ENCODE measurements at places on chromosomes 2 and 18.
A peak's percentile ranks its signal among the peaks of the same experiment; 100 is the strongest.

DNA sequence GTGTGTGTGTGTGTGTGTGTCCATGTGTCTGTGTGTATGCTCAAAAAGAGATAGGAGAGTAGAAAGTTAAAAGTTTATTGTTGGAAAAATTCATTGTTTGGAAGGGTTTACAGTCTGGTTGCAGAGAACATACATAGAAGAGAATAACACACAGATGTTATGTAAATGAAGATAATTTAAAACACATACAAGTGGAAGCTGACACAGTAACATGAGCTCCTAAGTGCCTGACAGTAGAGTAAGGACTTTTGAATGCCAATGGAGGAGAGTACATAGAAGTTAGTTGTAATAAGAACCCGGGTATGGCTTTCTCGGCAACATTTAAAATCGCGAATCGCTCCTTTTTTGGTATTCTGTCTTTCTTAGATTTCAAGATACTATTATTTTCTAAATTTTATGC is 137.0 kb upstream of the FANCL start:
- DNase-seq, result no peak

DNA sequence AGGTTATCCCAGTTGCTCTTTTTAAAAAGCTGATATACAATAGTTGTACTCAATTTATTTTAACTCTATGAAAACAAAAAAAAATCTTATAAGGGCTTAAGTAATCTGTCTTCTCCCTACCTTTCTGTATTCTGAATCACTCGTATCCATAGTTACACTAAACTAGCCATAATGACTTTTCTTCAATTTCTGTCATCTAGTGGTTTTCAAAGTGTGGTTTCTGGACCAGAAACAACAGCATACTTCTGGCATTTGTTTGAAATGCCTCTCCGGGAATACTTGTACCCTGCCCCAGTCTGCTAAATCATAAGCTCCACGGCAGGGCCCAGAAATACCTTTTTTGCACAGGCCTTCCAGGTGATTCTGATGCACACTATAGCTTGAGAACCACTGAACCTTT is 253.6 kb downstream of the LRRTM4 start:
- no peak for DNase-seq

DNA sequence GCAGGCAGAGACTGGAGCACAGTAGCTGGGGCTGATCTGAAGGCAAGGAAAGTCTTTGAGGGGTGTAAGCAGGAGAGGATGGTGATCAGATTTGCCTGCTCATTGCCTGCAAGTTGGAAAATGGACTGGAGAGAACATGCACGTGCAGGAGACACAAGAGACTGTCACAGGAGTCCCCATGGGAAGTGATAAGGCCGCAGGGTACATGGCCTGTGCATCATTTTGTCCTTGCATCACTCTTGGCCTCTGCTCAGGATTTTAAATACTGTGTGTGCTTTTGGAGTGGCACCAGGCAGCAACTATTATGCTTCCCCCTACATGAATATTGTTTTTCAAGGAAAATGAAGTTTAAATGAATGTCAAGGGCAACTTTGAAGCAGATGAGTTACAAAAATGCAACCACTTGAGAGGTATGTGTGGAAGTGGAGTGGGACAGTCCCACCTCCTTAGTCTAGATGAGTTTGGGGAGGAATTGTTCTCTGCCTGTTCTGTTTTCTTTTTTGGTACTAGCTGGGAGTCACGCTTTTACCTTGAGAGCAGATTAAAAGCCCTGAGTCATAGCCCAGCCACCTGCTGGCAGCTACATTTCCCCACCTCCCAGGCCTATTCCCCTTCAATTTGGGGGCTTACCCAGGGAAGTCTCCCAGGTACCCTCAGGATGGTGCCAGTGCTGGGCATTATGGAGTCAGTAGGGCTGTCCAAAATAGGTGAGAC is 19.3 kb downstream of the MAPK4 start:
- DNase-seq, result no peak

DNA sequence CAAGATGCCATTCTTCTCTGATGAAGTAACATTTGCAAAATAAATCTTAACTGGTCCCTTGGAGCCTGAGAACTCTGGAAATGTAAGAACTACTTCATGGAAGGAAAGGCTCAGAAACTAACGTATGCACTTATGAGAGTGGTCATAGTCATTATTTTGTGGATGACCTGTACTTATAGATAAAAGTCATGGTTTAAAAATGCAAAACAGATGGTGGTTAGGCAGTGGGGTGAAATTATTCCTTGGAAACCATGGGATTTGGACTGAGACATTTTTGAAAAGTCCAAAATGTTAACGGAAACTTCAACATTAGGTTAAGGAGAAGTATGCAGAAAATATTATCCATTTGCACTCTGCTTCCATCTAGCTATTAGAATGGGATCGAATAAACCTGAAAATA is 223.0 kb downstream of the ICOS start:
- no peak for DNase-seq

GRCh38 chr2:30920511-30920910 is 113.3 kb upstream of the CAPN13 start:
- DNase-seq, result no peak

DNA sequence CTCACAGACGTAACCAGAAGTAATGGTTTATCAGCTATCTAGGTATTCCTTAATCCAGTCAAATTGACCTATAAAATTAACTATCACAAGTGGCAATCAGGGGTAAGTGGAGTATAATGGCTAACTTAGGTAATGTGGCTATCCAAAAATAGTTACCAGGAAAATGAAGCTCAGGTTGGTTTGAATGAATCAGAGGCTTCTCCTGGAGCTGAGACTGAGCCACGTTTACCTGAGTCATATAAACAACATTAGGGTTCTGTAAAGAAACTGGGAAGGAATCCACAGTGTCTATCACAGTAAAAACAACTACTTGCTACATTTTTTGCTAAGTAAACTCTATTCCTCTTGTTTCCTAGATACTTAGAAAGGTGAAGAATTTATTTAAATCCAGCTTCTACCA is 236.0 kb upstream of the SPHKAP start:
- DNase-seq, result no peak

DNA sequence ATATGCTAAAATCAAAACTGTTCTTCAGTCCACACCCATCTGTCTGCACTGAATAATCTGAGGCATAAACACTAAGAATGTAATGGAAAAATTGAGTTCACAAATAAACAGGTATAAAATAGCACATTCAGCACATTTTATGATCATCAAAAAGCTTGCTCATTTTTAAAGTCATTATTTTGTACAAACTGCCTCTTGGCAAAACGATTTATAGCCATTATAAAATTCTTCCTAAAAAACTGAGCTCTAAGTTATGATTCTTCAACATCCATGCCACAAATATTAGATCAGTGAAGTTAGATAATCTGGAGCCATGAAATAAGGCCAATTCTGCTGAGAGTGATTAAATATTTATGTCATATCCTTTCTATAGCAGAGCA is 233.5 kb downstream of the DYM start:
- no peak for DNase-seq

DNA sequence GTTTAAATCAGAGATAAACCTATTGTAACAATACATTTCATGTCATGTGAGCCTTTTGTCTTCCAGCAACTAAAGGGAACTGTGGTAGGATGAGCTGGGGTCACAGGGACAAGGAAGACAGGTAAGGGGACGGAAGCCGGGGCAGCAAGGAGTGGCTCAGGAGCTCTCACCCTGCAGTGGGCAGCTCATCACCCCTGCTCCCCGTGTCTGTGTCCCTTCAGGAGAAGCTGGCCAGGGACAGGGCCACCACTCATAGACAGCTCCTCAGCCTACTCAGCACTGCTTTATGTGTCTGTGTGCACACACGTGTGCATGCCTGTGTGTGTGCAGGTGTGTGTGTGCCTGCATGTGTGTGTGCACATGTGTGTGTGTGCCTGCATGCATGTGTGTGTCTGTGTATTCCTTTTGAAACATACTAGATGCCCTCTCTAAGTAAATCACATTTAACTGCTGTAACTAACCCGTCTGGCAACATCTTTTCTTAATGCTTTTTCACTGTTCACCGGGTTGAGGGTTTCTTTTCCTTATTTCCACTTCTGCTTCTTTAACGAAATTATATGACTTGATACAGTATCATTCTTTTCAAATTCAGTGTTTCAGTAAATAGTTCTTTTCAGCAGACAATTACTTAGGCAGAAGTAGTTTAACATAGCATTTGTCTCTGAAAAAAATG is 44.2 kb downstream of the LRRFIP1 start:
- DNase-seq, result no peak

- no peak for DNase-seq
Observed at GRCh38 chr18:63879709-63880108, 7.8 kb upstream of the SERPINB2 start.

- DNase-seq, result no peak
Observed at GRCh38 chr2:16656784-16657391, 8.7 kb downstream of the CYRIA start.

- no peak for DNase-seq
Observed at GRCh38 chr2:1731447-1731962, 12.8 kb downstream of the PXDN start.

DNA sequence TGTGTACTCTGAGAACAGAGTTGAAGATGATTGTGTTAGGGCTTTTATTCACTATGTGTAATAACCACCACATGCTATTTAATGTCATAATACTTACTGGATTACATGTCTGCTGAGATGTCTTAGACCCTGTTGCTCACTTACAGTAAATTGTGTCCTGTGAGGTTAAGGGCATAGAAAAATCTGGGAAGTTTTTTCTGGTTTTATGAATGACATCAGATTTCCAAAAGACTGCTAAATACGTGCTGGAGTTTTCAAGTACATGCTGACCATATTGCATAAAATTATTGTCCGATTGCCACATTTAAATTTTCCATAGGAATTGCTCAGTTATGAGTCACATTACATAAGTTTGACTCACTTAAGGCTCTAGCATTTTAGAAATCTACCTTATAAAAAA is 96.7 kb upstream of the COL5A2 start:
- DNase-seq, result no peak

GRCh38 chr2:131801210-131801744 is 273.6 kb downstream of the CCDC74A start:
- no peak for DNase-seq

GRCh38 chr2:47007223-47007825 is 91.7 kb upstream of the MCFD2 start:
- DNase-seq, result no peak

DNA sequence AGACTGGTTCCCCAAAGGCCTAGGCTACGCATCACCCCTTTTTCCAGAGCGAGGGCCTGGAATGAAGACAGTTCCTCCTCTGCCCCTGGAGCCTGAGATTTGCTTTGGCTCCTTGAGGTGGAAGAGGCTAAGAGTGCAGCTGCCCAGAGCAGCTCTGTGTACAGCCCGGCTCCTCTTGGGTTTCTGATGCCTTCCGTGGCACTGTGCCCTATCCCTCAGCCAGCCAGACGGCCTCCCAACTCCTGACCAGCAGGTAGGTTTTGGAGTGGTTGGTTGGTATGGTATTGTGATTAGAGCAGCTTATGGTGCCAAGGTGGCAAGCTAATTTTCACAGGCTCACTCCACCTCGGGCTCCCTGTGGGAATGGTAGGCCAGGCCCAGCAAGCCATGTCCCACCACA is 112.2 kb downstream of the TANC1 start:
- no peak for DNase-seq

- DNase-seq, result no peak
Observed at GRCh38 chr2:193627927-193628272, 1433.2 kb upstream of the TMEFF2 start.

GRCh38 chr2:105757433-105757832 is 12.7 kb downstream of the NCK2 start:
- DNase-seq, result no peak

- no peak for DNase-seq
Observed at GRCh38 chr2:33492399-33493134, 16.1 kb downstream of the RASGRP3 start.

- no peak for DNase-seq
Observed at GRCh38 chr18:71020342-71021029, 731.6 kb downstream of the SOCS6 start.

GRCh38 chr18:12046751-12047335 is 46.8 kb upstream of the ANKRD62 start:
- no peak for DNase-seq

GRCh38 chr2:65775839-65776238 is 343.4 kb upstream of the SPRED2 start:
- no peak for DNase-seq

DNA sequence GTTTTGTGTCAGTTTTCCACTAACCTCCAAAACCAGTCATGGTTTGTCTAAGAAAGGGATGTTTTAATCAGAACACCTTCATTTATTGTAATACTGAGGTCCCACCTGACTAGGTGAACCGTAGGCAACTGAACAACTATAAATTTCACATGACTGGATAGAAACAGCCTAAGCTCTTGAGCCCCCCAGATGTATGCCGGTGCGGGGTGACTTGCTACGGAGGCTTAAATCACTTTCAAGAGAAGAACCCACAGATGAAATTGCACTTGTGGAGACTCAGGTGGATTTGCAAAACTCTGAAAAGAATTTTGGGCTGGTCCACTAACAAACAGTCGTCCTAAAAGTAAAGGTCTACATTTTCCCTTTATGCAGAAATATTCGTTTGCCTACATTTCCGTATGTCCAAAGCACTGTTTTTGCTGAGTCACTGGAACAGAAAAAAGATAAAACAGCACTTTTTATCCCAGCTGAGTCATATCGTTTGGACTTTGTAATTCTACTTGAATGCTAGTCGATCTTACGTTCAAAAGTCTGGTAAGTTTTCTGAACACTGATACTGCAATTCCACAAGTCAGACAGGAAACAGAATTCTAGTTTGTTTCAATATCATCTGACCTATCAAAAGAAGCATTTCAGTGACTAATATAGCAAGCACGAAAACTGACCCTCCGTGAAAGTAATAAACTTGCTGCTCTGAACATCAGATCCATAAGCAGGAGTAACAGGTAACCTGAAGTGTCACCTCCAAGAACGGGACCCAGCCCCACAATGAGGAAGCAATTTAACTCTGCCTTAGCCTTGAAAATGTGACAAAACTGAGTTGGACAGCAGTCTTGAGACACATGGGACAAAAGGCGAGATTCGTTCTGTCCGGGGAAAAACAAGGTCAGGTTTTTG is 18.1 kb downstream of the ZNF516 start:
- DNase-seq, result no peak

GRCh38 chr2:140639628-140640027 is 1491.2 kb downstream of the LRP1B start:
- no peak for DNase-seq

DNA sequence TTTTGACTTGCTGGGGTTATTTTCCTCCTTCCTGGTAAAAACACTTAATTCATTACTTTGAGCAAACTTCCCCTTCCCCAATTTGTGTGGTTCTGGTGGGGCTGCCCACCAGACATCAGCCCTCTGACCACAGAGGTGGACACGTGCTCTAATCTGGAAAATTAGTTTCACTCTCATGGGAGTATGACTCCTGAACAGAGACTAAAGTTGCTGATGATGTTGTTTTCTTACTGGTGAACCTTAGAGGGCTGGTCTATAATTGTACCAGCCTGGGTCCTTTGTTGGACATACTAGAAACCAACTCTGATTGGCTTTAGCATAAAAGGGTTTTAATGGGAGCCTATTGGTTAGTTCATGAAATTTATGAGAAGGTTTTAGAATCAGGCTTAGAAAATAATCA is 54.1 kb upstream of the ACYP2 start:
- DNase-seq, result no peak

- no peak for DNase-seq
Observed at GRCh38 chr2:204407204-204408014, 137.9 kb upstream of the PARD3B start.

GRCh38 chr2:143513081-143513480 is 383.9 kb downstream of the ARHGAP15 start:
- peak; percentile 6 for DNase-seq

Data from CD4-positive, alpha-beta T cell (primary cell).